Activated effector memory CD4-positive, alpha-beta T cell treated with anti-CD3 and anti-CD28 coated beads, Interleukin-2, amount 50 U/mL, for 16 hours (primary cell): ENCODE measurements at places on chromosomes 5 and 9.

DNA sequence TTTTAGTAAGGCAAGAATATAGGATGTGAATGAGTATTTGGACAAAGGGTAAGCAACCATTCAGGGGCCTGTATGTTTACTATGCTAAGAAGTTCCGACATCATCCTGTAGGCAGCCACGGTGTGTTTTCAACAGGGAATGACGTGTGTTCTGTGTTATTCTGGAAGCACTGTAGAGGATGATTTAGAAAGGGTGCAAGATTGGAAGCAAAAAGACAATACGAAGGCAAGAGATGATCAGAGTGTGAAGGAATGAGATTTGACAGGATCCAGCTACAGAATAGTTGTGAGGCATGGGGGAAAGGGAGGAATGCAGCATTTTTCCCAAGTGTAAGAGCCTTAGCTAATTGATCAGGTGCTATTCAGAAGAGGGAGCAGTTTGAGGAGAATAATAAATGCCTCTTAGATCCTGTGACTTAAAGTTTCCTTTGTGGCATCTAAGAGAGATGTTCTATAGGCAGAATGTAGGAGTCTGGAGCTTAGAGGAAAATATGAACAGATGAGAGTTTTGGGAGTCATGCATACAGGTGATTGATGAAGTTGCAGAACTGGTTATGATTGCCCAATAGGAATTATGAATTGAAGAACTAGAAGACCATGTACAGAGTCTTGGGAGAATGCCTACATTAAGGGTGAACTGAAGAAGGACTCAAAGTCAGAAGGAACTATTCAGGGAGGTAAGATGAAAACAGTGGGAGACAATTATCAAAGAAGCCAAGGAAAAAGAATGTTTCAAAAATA lies 2.5 kb downstream of the SMC5 start:
- no peak for DNase-seq

DNA sequence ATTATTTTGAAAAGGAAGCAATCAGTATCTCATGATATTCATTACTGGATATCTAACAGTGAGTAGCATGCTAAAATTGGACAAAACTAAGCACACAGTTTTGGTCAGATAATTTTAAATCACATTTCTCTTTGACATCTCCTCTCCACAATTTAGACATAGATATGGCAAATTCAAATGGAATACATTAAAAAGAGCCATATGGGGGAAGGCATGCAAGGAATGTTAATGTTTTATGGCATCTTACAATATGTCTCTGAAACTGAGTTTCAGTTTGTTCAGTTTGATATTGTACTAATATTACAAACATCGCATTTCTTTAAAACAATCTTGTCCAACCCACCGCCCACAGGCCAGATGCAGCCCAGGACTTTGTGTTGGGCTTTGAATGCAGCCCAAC lies 151.0 kb downstream of the HTR1A start:
- no peak for DNase-seq

DNA sequence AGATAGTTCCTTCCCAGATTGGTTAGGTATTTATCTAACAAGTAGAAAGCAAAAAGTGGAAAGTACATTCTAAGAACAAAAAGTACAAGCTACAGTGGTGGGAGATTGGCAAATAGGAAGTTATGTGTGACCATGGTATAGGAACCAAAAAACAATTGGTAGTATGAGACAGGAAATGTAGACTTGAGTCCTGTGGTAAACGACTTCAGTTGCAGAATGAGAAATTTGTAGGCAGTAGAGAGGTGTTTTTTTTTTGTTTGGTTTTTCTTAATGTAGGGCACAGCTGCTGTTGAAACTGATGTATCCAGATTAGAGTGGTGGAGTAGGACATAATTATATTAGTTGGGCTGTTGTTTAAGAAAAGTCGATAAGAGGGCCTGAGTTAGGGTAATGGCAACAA lies 72.0 kb downstream of the CCNH start:
- DNase-seq: no peak

GRCh38 chr5:154166901-154167791 lies 23.4 kb upstream of the GALNT10 start:
- no peak for DNase-seq

DNA sequence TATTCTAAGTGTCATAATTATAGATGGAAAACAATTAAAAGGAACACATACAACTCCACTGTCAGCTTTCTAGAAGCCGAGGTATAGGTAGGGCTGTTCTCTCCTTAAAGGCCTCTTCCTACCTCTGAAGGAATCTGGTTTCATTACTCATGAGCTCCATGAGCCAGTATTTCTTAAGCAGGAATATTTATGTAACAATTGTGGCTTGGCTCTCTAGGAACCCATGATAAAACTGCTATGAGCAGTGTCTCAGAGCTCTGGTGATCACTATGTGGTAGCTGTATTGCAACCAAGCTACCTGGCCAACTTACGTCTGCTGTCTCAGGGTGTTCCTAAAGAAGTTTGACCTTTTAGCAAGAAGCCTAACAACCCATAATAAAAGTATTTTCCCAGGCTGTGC lies 157.7 kb downstream of the CEP120 start:
- DNase-seq: no peak

GRCh38 chr9:108270051-108270450 lies 585.7 kb downstream of the ACTL7B start:
- no peak for DNase-seq

DNA sequence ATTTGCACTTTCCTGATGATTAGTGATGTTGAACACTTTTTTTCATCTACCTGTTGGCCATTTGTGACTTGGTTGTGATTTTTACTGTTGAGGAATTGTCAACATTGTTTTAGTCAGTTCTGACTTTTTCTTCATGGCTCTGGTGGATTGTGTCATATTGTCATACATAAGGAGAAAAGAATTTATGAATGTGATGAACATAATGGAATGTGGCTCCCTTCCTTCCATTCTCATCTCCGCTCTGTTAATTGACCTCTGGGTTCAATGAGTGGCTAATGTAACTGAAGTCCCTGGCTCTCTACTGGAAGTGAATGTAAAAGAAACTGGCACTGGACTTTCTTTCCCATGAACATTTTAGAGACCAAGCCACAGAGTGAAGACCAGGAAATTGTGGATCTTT lies 49.2 kb downstream of the KIAA1958 start:
- no peak for DNase-seq

- DNase-seq: no peak
Measured at GRCh38 chr9:38159599-38159998, 90.6 kb upstream of the SHB start.

DNA sequence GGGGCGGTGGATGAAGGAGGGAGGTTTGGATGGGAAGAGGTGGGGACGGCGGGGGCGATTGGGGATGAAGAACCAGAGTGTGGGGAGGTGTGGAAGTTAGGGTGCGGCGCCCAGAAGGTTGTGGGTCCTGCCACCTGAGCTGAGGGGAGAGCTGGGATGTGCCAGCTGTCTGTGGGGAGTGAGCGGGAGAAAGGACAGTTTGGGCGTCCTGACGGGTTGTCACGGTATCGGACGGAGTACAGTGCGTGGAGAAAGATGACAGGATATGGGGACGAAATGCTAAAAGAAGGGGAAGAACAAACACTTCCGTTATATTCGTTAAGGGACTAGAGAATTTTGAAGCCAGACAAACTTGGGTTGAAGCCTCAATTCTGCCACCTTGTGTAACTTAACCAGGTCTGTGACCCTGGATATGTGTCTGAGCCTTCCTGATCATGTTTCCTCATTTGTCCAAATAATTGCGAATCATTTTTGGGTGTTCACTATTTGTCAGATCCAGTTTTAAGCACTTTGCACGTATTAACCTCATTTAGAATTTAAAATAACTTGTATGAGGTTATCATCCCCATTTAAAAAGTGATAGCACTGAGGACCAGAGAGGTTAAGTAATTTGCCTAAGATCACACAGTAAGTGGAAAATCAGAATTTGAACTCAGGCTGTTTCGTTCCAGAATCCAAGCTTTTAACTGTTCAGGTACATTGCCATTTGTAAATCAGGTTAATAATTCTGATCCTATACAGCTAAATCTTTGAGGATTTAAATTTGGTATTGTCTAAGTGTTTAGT lies 689 bp downstream of the CNTRL start:
- DNase-seq: no peak

DNA sequence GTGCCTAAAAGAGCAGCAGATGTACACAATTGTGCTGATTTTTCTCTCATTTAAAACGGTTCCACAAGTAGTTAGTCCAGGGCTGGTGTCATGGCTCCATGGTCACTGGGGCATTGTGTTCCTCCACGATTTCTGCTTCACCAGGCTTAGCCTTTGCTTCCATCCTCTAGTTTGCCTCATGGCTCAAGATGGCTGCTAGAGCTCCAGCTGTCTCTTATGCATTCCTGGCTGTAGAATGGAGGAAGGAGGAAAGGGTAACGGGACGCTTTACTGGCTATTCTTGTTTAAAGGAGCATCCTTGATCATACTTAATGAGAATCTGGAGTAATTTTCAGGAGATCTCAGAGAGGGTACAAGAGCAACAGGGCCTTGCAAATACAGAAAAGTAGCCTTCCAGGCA lies 47.7 kb downstream of the BOD1 start:
- DNase-seq: no peak

DNA sequence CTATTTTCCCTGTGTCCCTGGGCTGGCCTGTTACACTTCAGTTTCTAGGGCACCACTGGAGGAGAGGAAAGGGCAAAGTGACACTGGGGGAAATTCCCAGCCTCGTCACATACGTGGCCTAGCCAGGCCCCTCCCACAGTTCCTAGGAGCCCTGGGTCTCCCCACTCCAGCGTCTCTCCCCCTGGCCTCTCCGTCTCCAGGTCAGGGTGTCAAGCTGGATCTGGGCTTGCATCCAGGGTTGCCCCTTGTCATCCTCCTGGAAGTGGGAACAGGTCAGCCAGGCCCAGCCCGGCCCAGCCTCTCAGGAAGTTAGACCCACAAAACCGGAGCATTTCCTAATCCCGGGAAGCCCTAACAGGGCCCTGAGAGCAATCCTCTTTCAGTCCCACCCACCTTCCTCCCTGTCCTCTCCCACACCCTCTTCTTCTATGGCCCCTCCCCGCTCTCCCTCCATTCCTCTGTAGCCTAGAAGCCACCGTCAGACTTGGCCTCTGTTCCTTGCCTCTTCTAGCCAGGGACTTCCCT lies 4.7 kb upstream of the TNIP1 start:
- DNase-seq: peak; percentile 88

DNA sequence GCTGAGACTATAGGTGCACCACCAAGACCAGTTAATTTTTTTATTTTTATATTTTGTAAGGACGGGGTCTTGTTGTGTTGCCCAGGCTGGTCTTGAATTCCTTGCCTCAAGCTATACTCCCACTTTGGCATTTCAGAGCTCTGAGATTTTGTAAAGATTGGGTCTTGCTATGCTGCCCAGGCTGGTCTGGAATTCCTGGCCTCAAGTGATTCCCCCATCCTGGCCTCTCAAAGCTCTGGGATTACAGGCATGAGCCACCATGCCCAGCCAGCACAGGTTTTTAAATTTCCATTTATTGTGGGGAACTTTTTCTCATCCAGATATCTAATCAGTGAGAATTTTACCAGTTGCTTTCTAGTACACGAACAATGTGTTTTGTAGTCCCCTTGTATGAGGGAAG lies 156.1 kb upstream of the VLDLR start:
- no peak for DNase-seq

GRCh38 chr5:75088648-75089047 lies 36.3 kb upstream of the GCNT4 start:
- no peak for DNase-seq

GRCh38 chr9:83219154-83219923 lies 156.4 kb upstream of the RASEF start:
- DNase-seq: no peak

DNA sequence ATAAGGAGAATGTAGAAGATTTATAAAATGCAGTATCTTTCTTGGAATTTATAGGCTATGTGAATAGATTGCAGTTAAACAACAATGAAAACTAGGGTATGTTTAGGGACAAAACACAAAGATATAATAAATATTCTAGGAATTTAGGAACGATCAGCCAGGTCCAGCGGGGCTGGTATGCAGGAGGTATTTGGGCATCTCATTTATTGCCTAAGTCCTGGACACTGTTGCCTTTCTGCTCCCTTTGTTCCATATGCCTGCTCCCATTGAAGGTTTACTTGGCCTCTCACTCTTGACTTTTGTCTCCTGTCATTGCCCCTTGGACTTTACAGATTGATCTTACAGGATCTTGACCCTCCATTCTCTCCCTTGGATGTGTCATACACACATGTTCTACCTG lies 55.9 kb downstream of the SNX24 start:
- DNase-seq: no peak

- DNase-seq: no peak
Measured at GRCh38 chr5:58327289-58327688, 132.6 kb downstream of the PLK2 start.

DNA sequence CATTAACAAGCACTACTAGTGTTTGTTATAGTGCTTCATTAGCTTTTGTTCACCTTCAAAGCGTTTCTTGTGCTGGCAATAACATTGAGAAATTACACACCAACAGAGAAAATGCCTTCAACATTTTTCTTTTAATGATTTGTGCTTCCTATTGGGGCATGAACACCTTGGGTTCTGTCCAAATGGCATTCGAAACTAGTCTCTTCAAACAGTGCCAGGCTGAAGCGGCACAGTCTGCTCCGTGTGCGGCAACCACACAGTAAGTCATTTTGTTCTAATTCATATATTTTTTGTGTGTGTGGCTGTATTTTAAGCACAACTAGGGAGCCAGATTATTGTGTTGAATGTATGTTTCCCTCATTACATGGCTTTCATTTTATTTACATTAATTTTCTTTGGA lies 414.7 kb upstream of the SGCD start:
- no peak for DNase-seq

DNA sequence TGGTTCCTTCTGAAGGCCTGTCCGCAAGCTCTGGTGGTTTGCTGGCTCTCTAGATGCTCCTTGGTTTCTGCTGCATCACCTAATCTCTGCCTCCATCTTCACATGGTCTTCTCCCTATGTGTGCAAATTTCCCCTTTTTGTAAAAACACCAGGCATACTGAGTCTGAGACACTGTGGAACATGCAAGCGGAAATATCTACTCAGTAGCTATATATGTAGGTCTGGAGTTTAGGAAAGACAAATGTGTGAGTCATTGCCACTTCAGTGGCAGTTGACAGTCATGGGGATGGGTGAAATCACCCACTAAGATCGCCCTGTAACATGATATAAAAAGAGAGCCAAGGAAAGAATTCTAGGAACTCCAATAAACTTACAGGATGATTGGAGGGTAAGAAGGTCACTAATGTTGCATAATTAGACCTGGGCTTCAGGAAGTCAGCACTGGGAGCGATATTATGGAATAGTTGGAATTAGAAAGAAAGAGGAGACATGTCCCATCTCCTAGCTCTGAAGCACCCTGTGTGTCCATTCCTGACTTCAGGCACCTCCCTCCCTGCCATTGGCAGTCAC lies 22.7 kb upstream of the UBLCP1 start:
- no peak for DNase-seq

DNA sequence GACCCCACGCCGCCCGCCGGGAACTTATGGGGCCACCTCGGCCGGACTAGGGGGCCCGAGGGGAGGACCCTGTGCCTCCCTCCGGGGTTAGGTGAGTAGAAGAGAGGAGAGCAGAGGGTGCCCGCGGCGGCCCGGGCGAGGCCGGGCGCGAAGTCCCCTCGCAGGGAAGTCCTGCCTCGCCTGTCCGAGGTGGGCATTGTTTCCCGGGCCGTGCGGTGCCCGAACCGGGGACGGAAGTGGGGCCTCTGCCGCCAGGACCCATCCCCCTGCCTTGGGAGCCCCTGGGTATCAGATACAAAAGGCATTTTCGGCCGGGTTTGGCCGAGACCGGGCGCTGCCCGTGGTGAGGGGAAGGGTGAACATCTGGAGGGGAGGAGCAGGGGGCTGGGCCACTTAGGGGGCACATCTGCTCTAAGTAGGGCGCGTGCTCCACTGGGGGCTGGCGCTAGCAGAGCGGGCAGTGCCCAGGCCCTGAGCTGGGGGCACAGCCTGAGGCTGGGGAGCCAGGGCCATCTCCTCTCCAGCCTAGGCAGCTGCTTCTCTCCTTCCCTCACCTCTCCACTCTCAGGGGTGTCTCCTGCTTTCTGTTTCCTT lies 48.2 kb downstream of the DAB2IP start:
- no peak for DNase-seq

- DNase-seq: no peak
Measured at GRCh38 chr5:150107909-150108447, 21.6 kb upstream of the CSF1R start.
